ENCODE measurements at places on chromosomes 2 and 18.

- DNase-seq: no peak
- H3K27me3 ChIP-seq: peaks cover 3% of the 10 kb centered on the region
- no peaks in the 10 kb centered on the region for H3K4me1 ChIP-seq
- no peaks in the 10 kb centered on the region for H3K36me3 ChIP-seq
- H3K4me3 ChIP-seq: no peak overlapping the region
Observed at GRCh38 chr2:153059338-153060052, 341.1 kb downstream of the ARL6IP6 start.

- H3K27ac ChIP-seq: no peak overlapping the region
- no peaks in the 10 kb centered on the region for H3K4me1 ChIP-seq
- H3K4me3 ChIP-seq: no peak overlapping the region
- H3K36me3 ChIP-seq: no peaks in the 10 kb centered on the region
Observed at GRCh38 chr2:100921685-100922161, 80.4 kb upstream of the RPL31 start.

GRCh38 chr18:58492891-58493469 is 135.9 kb downstream of the ALPK2 start:
- H3K27ac ChIP-seq: peak overlapping the region; percentile 36
- H3K27me3 ChIP-seq: peaks cover 31% of the 10 kb centered on the region
- no peaks in the 10 kb centered on the region for H3K36me3 ChIP-seq
- DNase-seq: no peak

GRCh38 chr18:2569338-2570207 is 1.7 kb downstream of the METTL4 start:
- peaks cover 75% of the 10 kb centered on the region for H3K4me1 ChIP-seq
- DNase-seq: no peak
- no peaks in the 10 kb centered on the region for H3K36me3 ChIP-seq
- H3K4me3 ChIP-seq: peak overlapping the region; percentile 80
- H3K27me3 ChIP-seq: no peaks in the 10 kb centered on the region

DNA sequence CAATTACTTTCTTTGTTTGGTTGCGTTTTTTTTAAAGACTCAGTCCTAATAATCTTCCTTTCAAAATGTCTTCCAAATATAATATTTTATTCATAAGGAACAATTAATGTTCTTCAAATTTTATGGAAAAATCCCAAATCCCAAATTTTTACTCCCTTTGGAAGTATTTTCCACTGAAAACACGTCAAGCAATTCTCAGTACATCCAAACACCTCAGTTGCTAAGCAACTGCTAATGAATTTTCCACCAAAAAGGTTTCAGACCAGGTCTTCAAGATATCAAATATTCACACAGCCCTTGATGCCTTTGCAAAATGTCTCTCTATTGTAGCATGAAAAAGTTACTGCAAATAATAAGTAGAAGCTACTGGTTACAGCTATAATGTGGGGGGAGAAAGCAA is 140.1 kb downstream of the DSEL start:
- H3K4me3 ChIP-seq: no peak overlapping the region
- peaks cover 3% of the 10 kb centered on the region for H3K4me1 ChIP-seq
- H3K27ac ChIP-seq: no peak overlapping the region

- no peak overlapping the region for H3K4me3 ChIP-seq
- no peak overlapping the region for H3K27ac ChIP-seq
- peaks cover 7% of the 10 kb centered on the region for H3K27me3 ChIP-seq
- peaks cover 8% of the 10 kb centered on the region for H3K4me1 ChIP-seq
- peaks cover 7% of the 10 kb centered on the region for H3K36me3 ChIP-seq
Observed at GRCh38 chr2:126934809-126935208, 36.1 kb downstream of the TEX51 start.

DNA sequence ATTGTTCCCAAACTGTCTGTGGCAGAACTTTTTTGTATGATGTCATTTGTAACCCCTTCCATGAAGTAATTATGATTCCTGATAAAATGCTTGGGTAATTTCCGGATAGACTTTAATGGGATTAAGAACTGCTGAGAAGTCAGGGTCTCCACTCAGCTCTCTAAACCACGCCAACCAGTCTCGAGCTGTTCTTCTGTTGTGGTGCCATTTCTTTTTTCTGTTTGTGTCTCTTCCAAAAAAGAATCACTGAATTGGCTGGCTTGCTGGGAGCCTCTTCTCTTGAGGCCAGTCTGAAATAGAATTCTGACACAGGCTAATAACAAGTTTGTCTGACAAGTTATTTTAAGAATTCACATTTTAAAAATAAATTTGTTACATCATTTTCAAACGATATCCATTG is 198.9 kb downstream of the BCL2 start:
- H3K36me3 ChIP-seq: no peaks in the 10 kb centered on the region
- H3K4me1 ChIP-seq: peaks cover 8% of the 10 kb centered on the region
- no peaks in the 10 kb centered on the region for H3K27me3 ChIP-seq
- no peak overlapping the region for H3K4me3 ChIP-seq

GRCh38 chr18:79378536-79379250 is 17.0 kb upstream of the NFATC1 start:
- peak; percentile 76 for DNase-seq
- H3K4me3 ChIP-seq: no peak overlapping the region
- peaks cover 2% of the 10 kb centered on the region for H3K4me1 ChIP-seq
- peak overlapping the region; percentile 88 for H3K27ac ChIP-seq
- H3K36me3 ChIP-seq: peaks cover 2% of the 10 kb centered on the region
- no peaks in the 10 kb centered on the region for H3K27me3 ChIP-seq

- peaks cover 12% of the 10 kb centered on the region for H3K27me3 ChIP-seq
- no peaks in the 10 kb centered on the region for H3K4me1 ChIP-seq
- H3K27ac ChIP-seq: no peak overlapping the region
- DNase-seq: no peak
Observed at GRCh38 chr2:39787950-39788349, 8.9 kb upstream of the THUMPD2 start.

DNA sequence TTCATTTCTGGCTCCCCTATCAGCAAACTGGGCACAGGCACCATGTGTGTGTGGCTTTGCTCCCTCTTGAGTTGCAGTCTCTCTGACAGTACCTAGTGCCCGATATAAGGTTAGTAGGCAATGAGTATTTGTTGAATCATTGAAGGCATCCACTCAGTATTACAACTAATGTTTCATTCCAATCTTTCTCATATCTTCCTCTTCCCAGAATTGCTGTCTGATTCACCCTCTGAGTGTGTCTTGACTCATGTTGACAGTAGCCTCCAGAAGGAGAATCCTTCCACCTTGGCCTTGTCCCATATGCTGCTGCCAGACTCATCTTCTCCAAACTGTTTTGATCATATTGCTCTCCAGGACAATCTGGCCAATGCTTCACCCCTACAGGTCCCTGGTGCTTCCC is 202.5 kb downstream of the LRRTM1 start:
- DNase-seq: no peak
- no peak overlapping the region for H3K27ac ChIP-seq
- H3K27me3 ChIP-seq: peaks cover 13% of the 10 kb centered on the region
- H3K4me3 ChIP-seq: no peak overlapping the region
- H3K36me3 ChIP-seq: no peaks in the 10 kb centered on the region

DNA sequence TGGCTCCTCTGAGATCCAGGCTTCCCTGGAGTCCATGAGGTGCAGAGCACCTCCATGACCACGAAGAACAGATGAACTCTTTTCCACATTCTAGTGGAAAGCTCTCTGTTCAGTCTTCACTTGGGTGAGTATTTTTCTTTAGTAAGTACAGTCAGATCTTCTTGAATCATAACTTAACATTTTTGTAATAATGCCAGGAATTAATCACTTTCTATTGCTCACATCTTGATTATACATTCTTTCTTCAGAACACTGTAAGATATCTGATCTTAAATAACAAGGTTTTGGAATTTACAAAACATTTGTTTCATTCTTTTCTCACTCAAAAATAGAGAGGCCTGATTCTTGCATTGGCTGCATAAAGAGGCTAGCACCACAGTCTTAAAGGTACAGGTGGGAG is 45.4 kb upstream of the RND3 start:
- no peaks in the 10 kb centered on the region for H3K36me3 ChIP-seq
- H3K27me3 ChIP-seq: no peaks in the 10 kb centered on the region
- no peak for DNase-seq
- H3K4me1 ChIP-seq: no peaks in the 10 kb centered on the region

DNA sequence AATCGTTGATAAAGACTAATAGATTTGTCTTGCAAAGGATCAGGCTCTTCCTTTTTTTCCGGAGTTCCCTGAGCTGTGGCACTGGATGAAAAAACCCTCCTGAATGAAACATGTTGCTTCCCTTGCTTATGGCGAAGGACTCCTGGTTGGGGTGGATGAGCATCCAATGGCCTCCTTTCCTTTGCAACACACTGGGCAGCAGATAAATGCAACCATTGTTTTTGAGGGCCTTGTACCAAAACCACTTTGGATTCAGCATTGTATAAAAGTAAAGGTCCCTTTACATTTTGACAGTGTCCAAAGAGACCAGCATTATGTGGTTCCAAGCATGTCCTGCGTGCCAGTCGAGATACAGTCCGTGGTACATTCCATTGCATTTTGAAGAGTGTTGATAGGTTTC is 44.7 kb downstream of the FAM210A start:
- H3K4me3 ChIP-seq: no peak overlapping the region
- no peaks in the 10 kb centered on the region for H3K27me3 ChIP-seq
- peaks cover 21% of the 10 kb centered on the region for H3K4me1 ChIP-seq
- DNase-seq: no peak

- H3K4me3 ChIP-seq: no peak overlapping the region
- DNase-seq: no peak
- no peaks in the 10 kb centered on the region for H3K27me3 ChIP-seq
- no peak overlapping the region for H3K27ac ChIP-seq
- H3K36me3 ChIP-seq: no peaks in the 10 kb centered on the region
Observed at GRCh38 chr2:164220265-164220664, 401.0 kb downstream of the GRB14 start.

All from naive thymus-derived CD8-positive, alpha-beta T cell (primary cell).